ENCODE measurements at places on chromosomes 1 and 21.

DNA sequence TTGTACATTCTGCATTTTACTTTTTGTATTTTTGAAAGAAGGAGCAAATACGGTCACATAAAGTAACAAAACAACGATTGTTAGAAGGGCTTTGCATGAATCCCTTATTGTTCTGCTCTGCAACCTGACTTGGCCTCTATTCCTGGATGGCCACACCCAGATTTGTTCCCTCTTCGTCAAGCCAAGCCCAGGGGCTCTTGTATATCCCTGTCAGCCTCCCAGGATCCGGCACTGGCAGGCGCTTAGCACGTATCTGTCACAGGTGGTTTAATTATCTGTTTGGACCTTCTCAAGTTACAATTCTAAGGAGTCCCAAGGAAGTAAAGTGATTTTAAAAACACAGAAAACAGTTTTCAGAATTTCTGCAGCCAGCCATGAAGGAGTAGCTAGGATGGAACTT, 28.0 kb downstream of the CRYAA start:
- DNase-seq, result no peak

- no peak for DNase-seq
Measured at GRCh38 chr1:12596007-12596821, 21.8 kb downstream of the DHRS3 start.

GRCh38 chr1:244113532-244114320, 62.6 kb downstream of the ZBTB18 start:
- no peak for DNase-seq

- DNase-seq, result no peak
Measured at GRCh38 chr1:94538243-94538827, 3.2 kb downstream of the F3 start.

DNA sequence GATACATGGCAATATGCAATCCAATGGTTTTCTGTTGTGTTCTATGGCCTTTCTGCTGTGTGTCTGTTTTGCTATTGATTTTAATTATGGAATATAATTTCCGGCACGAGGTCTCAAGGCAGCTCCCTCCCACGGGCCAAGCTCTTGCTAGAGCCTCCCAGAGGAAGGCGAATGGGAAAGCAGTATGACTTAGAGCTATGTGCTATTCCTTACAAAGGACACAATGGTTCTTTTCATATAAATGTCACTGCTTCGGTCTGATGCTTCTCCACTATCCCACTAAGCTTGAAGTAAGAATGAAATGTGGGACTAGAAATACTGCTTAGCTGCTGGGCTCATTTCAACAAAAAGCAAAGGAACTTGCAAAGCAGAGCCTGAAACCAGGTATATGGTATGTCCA, 322.2 kb upstream of the BEND5 start:
- no peak for DNase-seq

DNA sequence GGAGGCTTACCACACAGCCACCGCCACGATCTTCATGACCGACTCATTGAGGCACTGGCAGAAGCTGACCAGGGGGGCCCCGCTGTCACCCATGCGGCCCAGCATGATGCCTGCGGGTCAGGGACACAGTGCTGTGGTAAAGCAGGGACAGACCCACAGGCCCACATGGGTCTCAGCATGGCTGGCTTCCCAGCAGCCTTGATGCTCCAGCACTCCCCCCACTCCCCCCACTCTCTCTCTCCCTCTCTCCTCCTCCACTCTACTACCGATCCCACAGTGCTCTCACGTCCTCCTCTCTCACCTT, 31.4 kb downstream of the PODN start:
- DNase-seq, result no peak

DNA sequence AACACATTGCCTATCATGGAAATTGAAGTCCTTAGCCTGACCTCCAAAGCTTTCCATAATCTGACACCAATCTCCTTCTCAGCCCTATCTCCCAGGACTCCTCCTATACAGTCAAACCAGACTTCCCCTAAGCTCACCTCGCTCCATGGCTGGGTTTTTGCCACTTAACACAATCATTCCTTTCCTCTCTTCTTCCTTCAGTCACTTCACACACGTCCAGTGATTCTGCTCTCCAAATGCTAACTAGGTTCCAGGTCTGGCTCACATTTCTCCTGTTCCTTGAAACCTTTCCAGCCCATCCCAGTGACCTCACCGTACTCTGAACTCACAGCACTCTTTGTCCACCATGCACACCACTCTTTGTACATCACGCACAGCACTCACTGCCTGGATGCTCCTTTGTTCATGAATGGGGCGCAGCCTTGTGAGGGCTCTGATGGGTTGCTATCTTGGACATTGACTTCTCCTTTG, 98.4 kb downstream of the GLUL start:
- no peak for DNase-seq

- no peak for DNase-seq
Measured at GRCh38 chr1:93608187-93609109, 73.2 kb downstream of the BCAR3 start.

- DNase-seq, result no peak
Measured at GRCh38 chr1:17994046-17994445, 113.6 kb upstream of the IGSF21 start.

GRCh38 chr1:202105571-202106339, 17.0 kb upstream of the GPR37L1 start:
- no peak for DNase-seq

- no peak for DNase-seq
Measured at GRCh38 chr1:13725714-13726175, 25.8 kb downstream of the PRDM2 start.

DNA sequence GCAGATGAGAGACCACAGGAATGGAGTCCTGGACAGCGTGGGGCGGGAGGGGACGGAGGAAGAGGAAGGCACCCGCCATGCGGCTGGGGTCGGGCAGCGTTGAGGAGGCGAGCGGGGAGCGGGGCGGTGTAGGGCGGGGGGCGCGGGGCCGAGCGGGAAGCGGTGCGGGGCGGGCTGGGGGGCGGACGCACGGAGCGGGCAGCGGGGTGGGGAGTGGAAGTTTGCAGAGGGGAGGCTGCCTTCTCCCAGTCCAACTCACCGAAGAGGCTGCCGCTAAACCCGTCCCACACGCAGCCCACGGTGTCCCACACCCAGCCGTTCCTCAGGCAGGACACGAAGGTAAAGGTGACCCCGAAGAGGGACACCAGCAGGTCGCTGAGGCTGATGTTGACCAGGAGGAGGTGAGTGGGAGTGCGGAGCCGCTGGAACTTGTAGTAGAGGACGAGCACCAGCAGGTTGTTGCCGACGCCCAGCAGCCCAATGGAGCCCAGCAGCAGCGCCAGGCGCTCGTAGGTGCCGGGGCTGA, 483 bp downstream of the CHML start:
- no peak for DNase-seq

GRCh38 chr1:12712076-12712475, 3.8 kb upstream of the AADACL3 start:
- DNase-seq, result no peak

- DNase-seq, result no peak
Measured at GRCh38 chr1:84301785-84302385, 377 bp downstream of the SAMD13 start.

DNA sequence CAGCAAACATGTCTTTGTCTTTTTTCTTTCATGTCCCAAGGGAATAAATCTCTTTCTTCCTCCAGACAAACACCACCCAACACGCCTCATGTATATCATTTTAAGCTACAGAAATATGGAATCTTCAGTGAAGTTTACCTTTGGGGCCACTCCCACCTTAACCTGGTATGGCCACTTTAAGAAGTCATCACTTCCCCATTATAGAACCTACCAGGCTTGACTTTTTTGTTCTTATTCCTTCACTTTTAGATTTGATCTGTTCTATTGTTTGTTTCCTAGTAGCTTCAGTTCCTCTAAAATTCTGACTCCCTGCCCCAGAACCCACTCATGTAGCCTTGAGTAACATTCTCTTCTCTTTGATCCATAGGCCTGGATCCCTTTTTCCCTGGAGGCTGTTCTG, 226.3 kb downstream of the HLX start:
- no peak for DNase-seq

GRCh38 chr1:180117764-180118116, 36.9 kb upstream of the QSOX1 start:
- no peak for DNase-seq

- no peak for DNase-seq
Measured at GRCh38 chr1:31390071-31390470, 17.2 kb upstream of the FABP3 start.

DNA sequence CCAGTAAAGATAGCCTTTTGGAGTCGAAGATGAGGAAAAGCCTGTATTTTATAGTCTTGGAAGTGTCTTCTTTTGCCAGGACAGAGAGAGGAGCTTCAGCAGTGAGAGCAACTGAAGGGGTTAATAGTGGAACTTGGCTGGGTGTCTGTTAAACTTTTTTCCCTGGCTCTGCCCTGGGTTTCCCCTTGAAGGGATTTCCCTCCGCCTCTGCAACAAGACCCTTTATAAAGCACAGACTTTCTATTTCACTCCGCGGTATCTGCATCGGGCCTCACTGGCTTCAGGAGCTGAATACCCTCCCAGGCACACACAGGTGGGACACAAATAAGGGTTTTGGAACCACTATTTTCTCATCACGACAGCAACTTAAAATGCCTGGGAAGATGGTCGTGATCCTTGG, at the start of gene VCAM1:
Gene VCAM1, plus strand, starts transcription at position 253 of the 400 bp plus-strand sequence. Its CDS starts 119 bp downstream, at position 372.
- peak; percentile 2 for DNase-seq

DNA sequence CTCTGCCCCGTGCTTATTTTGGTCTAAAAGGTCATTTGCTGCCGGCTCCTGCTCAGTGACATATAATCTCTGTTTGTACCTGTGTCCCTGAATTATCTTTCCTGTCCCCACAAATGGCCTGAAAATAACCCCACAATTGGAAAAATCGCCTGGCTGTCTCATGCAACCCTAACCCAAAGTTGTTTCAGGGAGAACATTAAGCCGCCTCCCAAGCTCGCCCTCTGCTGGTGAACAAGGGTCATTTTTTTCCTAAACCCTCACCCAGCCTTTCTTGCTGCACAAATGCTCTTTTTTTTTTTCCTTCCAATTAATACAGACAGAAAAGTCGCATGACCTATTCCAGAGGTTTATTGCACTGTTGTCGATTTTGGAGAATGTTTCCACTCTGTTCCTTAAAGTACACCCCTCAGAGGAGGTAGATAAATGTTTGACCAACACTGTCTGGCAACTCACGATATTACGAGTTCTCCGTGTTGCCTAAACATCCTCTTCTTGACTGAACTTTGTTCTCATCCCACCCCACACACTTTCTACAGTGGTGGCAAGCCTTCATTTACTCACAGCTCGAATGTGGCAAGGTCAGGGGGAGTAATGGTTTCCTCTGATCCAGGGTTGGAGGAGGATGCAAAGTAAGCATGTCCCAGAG, 148.7 kb downstream of the ZZZ3 start:
- DNase-seq, result peak; percentile 45

DNA sequence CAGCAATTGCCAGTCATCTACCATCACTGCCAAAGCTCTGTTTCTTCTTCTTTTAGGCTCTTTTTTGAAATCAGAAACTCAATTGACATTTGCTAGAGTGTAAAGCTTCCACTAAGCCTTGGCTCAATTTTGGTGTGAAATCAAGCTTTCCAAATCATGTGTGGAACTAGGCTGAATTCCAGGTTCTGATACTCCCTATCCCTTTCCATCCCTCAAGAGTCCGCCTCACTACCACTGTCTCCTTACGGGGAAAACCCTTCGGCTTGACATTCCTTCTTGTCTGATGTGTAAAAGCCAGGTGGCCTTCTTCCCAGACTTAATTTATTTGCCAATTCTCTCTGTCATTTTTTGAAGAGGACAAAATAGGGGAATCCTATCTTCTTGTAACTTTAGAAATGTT, 47.2 kb upstream of the PRMT6 start:
- DNase-seq, result no peak

GRCh38 chr1:32242341-32242851, 4.6 kb upstream of the FAM167B start:
- no peak for DNase-seq

GRCh38 chr21:15277466-15277865, 212.7 kb upstream of the NRIP1 start:
- DNase-seq, result no peak

DNA sequence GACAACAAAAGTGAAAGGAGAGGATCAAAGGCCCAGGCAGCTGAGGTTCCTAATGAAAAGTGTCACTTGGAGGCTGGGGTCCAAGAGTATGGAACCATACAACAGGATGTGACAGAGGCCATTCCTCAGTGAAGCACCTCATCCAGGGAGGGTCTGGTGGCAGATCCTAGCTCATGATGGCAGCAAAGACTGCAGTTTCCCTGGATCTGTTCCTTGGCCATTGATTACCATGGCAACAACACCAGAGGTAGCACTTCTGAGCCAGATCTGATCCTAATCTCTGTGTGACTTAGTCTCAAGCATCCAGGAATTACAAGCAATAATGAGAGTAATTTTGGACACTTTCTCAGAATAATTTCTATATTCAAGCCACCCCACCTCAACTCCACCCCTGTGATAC, 12.9 kb downstream of the FAM177B start:
- no peak for DNase-seq

- DNase-seq, result no peak
Measured at GRCh38 chr1:3772715-3773571, at the start of gene SMIM1. TSS of gene SMIM1 (plus strand) at chr1:3772749. CDS start at chr1:3775374, 2,625 bp downstream.

DNA sequence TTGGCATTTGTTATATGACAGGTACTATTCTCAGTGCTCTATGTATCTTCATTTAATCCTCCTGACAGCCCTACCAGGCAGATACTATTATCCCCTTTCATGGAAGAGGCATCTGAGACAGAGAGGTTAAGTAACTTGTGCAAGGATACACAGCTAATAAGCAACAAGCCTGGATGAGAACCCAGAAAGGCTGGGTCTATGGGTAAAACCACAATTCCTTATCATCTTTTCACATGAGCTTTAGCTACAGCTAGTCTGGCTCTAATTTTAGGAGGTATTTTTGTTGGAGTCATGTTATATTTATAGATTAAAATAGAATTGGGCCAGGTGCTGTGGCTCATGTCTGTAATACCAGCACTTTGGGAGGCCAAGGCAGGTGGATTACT, 27.7 kb downstream of the DNTTIP2 start:
- DNase-seq, result no peak

DNA sequence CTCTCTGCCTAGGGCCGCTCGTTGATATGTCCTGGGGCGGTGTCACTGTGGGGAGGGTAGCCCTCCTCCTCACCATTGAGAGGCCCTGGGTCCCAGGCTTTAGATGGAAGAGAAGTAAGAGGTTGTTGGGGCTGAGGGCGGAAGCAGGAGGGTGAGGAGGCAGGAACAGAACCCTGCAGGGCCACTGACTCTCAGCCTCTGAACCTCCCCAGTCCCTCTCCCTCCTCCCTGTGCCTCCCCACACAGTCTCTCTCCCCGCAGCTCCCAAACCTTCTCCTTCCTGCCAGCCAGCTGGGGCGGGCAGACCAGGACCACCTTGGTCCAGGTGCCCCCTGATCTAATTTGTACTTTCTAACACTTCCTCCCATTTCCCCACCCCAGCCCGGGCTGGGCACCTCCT, 14.3 kb upstream of the FAM131C start:
- no peak for DNase-seq

DNA sequence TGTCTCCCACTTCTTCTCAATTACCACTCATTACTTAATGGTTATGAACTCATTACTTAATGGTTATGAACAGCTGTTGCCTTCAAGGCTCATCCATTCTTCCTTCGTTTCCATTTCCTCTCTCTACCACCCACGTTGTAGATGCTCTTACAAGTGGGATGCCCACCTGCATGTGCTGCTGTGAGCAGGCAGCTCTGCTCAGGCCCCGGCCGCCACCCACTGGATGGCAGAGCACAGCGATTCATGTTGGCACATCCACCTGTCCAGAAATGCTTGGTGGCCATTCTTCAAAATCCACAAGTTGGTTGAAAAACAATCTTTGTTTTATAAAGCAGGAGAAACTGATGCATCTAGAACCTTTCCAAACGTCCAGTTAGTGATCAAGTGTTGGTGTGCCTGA, 14.5 kb downstream of the ATP1A1 start:
- DNase-seq, result no peak

GRCh38 chr1:218322762-218323161, 22.4 kb upstream of the TGFB2 start:
- no peak for DNase-seq

Measured in iPS DF 6.9 (cell line).